ENCODE measurements at places on chromosomes 7 and 10. TPM values are rescaled to one million over a fixed set of nuclear protein-coding genes. Genes with fewer than 3 reads are reported as not detected.

The CCSER2 gene
- total RNA-seq = 56.0 TPM

GRCh38 chr10:110493832-110494426 lies 3.8 kb upstream of the DUSP5 start:
- no peaks in the 10 kb centered on the region for H3K36me3 ChIP-seq
- no peak for DNase-seq

The CDNF gene
- 1.8 TPM for total RNA-seq

- peak overlapping the region; percentile 28 for H3K27ac ChIP-seq
- peak; percentile 94 for DNase-seq
- peak overlapping the region; percentile 77 for H3K4me3 ChIP-seq
Observed at GRCh38 chr7:75639071-75639885, 99.5 kb downstream of the HIP1 start.

DNA sequence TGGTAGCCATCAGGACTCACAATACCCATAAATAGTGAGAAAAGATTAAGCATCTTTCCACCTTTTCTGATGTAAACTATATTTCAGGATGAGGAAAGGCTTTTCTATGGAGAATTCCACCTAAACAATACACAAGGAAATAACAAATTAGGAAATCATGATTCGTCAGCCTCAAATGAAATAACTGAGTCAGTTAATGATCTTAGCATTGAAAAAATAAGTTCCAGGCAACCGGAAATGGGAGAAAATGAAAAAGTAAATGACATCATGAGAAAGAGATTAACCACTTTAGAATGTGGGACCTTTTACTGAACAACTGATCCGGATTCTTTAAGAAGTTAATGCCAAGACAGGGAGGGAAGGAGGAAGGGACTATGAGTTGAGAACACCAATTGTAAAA lies 742.3 kb downstream of the TNS3 start:
- DNase-seq = no peak
- H3K27me3 ChIP-seq = no peaks in the 10 kb centered on the region
- no peak overlapping the region for H3K4me3 ChIP-seq
- peak overlapping the region; percentile 12 for H3K27ac ChIP-seq
- no peaks in the 10 kb centered on the region for H3K36me3 ChIP-seq

- H3K4me3 ChIP-seq = no peak overlapping the region
- no peak for DNase-seq
- no peaks in the 10 kb centered on the region for H3K4me1 ChIP-seq
- H3K36me3 ChIP-seq = peaks cover 61% of the 10 kb centered on the region
Observed at GRCh38 chr10:1095498-1095897, 39.3 kb downstream of the WDR37 start.

- no peaks in the 10 kb centered on the region for H3K4me1 ChIP-seq
- no peak overlapping the region for H3K27ac ChIP-seq
- H3K36me3 ChIP-seq = no peaks in the 10 kb centered on the region
- H3K27me3 ChIP-seq = no peaks in the 10 kb centered on the region
Observed at GRCh38 chr10:120969219-120969645, 118.1 kb downstream of the WDR11 start.

GRCh38 chr7:31146538-31146937 lies 94.4 kb downstream of the ADCYAP1R1 start:
- no peaks in the 10 kb centered on the region for H3K4me1 ChIP-seq
- no peak overlapping the region for H3K4me3 ChIP-seq
- H3K27me3 ChIP-seq = no peaks in the 10 kb centered on the region

- peaks cover 4% of the 10 kb centered on the region for H3K4me1 ChIP-seq
- no peak overlapping the region for H3K27ac ChIP-seq
- H3K36me3 ChIP-seq = no peaks in the 10 kb centered on the region
Observed at GRCh38 chr7:27519793-27520469, 142.8 kb downstream of the HIBADH start.

DNA sequence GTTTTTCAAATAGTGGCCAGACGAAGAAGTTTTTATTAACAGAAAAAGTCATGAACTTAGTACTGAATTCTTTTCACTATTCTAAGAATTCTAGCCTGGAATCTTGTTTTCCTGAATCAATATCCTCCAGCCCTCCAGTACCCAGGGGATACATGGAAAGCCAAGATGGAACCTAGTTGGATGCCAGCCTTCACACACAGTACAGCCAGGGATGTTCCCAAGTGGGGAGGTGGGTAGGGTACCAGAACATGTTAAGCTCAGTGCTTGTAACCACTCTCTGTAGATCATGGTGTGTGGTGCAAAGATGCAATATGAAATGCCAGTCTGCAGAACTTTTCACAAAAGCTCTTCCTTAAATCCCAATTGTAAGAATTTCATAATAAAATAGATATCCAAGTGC lies 128.0 kb downstream of the POU6F2 start:
- no peak for DNase-seq
- no peaks in the 10 kb centered on the region for H3K36me3 ChIP-seq
- H3K27ac ChIP-seq = no peak overlapping the region
- no peaks in the 10 kb centered on the region for H3K4me1 ChIP-seq

The SFRP5 gene
- not detected for total RNA-seq

GRCh38 chr7:50331564-50332208 lies 27.2 kb downstream of the IKZF1 start:
- no peak overlapping the region for H3K4me3 ChIP-seq
- no peaks in the 10 kb centered on the region for H3K4me1 ChIP-seq
- no peaks in the 10 kb centered on the region for H3K27me3 ChIP-seq

- H3K27ac ChIP-seq = peak overlapping the region; percentile 92
- H3K36me3 ChIP-seq = no peaks in the 10 kb centered on the region
- peak overlapping the region; percentile 54 for H3K4me3 ChIP-seq
- no peaks in the 10 kb centered on the region for H3K27me3 ChIP-seq
- peaks cover 22% of the 10 kb centered on the region for H3K4me1 ChIP-seq
Observed at GRCh38 chr7:112143136-112143535, 63.1 kb downstream of the DOCK4 start.

DNA sequence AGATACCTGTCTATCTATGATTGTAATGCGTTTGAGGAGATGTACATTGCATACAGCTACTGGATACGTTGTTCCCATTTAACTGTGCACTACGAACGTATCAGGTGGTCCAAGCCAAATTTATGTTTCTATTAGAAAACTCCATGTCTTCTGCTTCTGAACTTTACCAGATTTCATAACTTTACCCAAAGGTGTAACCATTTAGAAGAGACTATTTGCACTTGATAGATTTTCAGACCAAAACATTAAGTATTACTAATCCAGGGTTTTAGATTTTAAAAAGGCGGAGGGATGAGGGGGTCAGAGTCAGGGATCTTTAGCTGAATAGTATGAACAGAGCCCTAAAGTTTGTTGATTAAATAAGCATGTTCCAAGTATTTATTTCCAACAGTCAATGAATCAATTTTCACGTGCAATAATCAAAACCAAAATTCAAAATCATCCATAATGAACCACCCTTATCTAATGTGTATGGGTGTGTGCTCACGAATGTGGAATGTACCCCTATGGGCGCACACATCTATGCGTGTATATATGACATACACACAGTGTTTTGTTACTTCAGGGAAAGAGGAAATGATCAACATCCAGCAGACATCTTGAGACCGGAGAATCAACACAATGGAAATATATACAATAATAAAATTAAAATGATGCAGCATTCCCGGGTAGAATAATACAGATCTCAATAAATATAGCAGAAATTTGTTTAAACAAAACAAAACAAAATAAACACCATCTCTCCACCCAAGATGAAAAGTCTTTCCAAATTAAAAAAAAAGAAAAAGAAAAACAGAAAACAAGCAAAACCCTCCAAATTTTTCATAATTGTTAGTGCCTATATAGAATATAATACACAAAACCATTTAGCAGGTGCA lies 3.4 kb downstream of the FEZF1 start:
- peak; percentile 59 for DNase-seq
- no peak overlapping the region for H3K4me3 ChIP-seq
- H3K27me3 ChIP-seq = peaks cover 85% of the 10 kb centered on the region
- H3K27ac ChIP-seq = no peak overlapping the region
- H3K4me1 ChIP-seq = no peaks in the 10 kb centered on the region

GRCh38 chr7:24917510-24918239 lies 62.3 kb downstream of the OSBPL3 start:
- DNase-seq = peak; percentile 76
- H3K36me3 ChIP-seq = no peaks in the 10 kb centered on the region
- H3K27ac ChIP-seq = peak overlapping the region; percentile 69

GRCh38 chr10:27624941-27625340 lies 120.7 kb downstream of the MKX start:
- DNase-seq = no peak
- peaks cover 35% of the 10 kb centered on the region for H3K4me1 ChIP-seq
- no peak overlapping the region for H3K4me3 ChIP-seq

The PDE1C gene
- 143 TPM for total RNA-seq

DNA sequence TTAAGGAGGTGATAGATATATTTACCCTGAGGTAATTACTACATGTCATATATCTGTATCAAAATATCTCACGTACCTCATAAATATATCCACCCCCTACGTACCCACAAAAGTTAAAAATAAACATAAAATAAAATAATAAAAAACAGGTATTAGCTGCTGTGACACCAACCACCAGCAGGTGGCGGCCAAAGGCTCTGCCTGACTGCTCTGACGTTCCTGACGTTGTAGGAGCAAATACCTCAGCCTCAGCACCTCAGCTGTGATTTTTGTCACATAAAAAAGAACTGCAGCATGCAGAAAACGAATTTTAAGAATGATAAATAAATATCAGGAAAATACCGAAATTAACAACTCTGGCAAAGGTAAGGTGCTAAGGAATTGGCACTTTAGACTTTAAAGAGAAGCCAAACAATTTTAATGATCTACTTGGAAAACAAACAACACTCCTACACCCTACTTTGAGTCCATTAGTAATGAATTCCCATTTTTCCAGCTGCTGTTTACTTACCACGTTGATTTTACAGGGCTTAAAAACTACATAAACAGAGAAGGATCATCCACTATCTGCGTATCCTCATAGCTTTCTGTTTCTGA lies 125.4 kb upstream of the TARP start:
- H3K36me3 ChIP-seq = no peaks in the 10 kb centered on the region
- no peaks in the 10 kb centered on the region for H3K4me1 ChIP-seq
- peak; percentile 27 for DNase-seq

Data from osteoblast (primary cell).